Activated CD8-positive, alpha-beta memory T cell treated with anti-CD3 and anti-CD28 coated beads for 1 hour (primary cell): ENCODE measurements at places on chromosomes 13 and 19.

DNA sequence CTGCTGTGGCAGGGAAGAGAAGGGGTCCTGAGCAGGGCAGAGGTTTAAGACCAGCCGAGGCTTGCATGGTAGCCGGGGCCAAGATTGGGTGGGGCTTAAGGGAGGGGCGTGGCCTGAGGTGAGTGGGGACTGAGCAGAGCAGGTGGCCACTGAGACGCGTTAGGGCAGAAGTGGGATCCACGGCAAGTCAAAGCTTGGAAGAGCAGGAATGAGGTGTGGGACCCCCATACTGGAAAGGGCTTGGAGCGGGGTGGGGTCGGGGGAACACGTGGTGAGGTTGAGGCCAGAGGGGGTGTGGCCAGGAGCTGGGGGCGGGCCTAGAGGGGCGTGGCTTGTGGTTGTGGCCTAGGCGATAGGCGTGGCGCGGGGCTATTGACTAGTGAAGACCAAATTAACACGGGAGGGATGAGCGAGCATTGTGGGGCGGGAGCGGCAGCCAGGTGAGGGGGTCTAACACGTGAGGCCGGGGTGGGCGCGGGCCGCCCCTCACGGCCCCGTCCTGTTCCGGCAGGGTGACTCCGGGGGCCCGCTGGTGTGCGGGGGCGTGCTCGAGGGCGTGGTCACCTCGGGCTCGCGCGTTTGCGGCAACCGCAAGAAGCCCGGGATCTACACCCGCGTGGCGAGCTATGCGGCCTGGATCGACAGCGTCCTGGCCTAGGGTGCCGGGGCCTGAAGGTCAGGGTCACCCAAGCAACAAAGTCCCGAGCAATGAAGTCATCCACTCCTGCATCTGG, 3.3 kb downstream of the CFD start:
- DNase-seq: peak; percentile 49

- DNase-seq: peak; percentile 33
These were observed 4.7 kb downstream of the EPS8L1 start for GRCh38 chr19:55080121-55080967.

GRCh38 chr13:28159057-28159456, 20.7 kb downstream of the PAN3 start:
- no peak for DNase-seq

GRCh38 chr13:76397413-76397812, 488.8 kb downstream of the KCTD12 start:
- no peak for DNase-seq

DNA sequence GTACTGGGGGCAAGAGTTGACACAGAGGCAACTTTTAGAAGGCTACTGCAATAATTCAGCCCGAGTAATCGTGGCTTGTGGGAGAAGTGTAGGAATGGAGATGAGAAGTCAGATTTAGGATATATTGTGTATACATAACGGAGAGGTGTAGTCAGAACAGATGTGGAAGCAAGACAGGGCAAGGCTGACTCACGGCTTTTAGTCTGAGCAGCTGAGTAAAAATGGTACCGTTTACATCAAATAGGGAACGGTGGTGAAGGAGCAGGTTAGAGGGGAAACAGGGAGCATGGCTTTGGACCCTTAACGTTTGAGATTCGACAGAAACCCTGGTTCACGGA, 796 bp upstream of the LSM14A start:
- DNase-seq: no peak

- no peak for DNase-seq
These were observed 18.3 kb upstream of the N4BP2L1 start for GRCh38 chr13:32446220-32446619.

DNA sequence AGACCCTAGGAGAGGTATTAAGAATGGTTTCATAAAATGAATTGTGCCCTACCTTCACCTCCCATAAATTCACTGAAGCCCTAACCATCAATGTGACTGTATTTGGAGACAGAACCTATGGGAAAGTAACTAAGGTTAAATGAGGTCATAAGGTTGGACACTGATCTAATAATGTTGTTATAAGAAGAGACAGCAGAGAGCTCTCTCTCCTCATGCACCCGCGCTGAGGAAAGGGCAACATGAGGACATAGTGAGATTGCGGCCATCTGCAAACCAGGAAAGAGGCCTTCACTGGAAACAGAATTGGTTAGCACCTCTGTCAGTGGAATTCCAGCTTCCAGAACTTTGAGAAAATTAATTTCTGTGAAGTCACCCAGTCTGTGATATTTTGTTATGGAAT, 1396.1 kb upstream of the MIR17HG start:
- DNase-seq: no peak

DNA sequence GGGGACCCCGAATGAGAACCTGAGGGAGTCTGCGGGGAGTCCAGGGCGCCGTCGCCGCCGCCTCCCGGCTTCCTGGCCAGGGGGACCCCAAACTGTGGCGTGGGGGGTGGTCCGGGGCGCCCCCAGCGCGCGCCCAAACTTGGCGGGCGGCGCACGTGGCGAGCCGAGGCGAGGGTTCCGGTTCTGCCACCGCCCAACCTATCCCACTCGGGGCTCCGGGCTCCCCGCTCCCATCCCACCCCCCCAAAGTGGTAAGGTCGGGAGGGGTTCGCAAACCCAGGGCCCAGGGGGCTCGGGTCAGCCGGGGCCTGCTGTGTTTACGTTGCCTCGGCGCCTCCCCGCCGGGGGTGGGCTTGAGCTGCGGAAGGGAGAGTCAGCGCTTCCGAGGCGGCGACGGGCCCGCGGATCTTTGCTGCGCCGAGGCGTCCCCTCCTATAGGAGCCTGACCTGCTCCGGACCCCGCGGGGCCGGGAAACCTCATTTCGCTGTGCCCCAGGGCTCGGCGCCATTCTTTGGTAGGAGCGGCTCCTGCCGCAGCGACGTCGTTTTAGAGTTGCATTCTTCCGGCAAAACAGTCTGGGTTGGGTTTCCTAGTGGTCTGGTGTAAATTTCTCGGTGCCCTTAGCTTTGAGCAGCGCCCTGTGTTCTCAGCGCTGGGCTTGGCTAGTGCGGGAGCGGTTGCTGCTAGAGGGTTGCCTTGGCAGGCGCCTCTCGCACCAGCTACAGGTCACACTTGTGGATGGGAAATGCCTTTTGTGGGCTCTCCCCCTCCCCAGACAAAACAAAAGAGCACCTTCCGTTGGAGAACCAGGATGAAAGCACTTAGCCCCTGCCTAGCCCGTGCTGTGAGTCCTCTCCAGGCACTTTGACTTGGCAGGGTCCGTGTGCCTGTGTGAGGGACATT, 1.2 kb downstream of the DAZAP1 start:
- DNase-seq: peak; percentile 40

DNA sequence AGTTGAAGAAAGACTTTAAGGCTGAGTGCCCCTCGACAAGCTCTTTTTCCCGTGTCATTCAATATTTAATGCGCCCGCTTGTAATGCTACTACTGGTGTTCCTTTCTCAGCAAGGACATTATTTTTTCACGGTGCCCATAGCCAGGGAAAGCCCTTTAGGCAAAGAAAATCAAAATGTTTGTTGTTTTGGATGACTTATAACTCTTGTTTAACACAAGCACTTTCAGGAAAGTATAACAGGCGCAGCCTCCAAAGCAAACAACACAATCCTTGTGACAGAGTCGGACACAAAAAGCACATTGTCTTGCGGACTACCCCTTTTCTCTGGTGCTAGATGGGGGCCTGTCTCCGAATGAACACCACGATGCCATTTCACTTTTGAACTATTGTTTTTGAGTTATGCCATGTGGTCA, 12.4 kb downstream of the ZIC5 start:
- DNase-seq: no peak

DNA sequence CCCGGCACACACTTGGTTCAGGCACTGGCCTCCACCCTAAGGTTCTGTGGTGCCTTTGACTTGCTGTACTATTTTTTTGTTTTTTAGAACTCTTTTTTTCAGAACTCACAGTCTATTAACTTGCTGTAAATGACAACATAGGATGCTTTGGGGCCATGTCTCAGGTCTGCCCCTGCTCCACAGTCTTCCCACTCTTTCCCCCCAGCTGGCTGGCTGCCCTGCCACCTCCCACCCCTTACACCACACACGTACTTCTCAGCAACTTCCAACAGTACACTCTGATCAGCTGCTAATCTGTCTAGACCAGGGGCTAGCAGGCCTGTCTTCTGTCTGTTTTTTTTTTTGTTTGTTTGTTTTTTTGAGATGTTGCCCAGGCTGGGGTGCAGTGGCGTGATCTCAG, 8.1 kb downstream of the C19orf44 start:
- no peak for DNase-seq

DNA sequence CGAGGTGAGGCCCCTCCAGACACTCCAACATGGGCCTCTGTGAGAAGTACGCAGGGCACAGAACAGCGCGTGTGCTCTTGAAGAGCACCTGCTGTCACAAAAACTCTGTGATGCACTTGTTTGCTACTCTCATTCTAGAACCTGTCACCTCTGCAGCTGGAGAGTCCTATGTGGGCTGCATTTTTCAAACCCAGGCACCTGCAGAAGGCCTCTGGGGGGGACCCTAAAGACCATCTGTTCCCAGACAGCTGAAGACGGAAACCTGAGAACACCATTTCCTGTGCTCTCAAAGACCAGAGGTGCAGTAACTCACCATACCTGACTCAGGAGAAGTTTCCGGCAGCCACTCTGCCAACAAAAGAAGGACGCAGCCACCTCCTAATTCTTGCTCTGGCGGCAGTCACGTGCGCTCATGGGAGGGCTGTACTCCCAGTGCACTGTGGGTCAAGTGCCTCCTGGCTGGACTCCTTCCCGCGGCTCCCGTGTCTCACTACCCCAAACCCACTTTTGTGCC, 28.1 kb downstream of the RANBP3 start:
- DNase-seq: peak; percentile 15

DNA sequence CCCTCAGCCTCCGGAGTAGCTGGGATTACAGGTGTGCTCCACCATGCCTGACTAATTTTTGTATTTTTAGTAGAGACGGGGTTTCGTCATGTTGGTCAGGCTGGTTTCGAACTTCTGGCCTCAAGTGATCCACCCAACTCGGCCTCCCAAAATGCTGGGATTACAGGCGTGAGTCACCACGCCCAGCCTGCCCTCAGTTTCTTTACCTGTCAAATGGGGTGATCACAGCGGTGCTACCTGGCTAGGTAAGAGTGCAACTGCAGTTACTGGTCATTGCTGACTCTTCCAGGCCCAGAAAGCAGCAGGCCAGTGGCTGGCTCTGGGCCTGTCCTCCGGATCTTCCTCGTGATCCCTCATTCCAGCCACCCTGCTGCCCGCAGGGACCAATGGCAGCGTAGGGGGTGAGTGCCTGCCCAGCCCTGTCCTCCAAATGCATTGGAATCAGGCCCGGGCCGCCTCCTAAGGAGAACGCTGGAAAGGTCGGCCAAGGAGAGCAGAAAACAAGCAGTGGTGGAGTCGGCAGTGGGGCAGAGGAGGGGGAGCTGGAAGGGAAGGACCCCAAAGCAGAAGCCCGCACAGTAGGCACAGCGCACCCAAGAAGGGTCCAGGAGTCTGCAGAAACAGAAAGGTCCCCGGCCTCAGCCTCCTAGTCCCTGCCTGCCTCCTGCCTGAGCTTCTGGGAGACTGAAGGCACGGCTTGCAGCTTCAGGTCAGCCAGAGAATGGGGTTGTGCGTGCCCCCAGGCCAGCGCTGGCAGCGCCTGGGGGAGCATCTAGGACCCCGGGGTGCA, 1.8 kb upstream of the SLC27A1 start:
- no peak for DNase-seq

DNA sequence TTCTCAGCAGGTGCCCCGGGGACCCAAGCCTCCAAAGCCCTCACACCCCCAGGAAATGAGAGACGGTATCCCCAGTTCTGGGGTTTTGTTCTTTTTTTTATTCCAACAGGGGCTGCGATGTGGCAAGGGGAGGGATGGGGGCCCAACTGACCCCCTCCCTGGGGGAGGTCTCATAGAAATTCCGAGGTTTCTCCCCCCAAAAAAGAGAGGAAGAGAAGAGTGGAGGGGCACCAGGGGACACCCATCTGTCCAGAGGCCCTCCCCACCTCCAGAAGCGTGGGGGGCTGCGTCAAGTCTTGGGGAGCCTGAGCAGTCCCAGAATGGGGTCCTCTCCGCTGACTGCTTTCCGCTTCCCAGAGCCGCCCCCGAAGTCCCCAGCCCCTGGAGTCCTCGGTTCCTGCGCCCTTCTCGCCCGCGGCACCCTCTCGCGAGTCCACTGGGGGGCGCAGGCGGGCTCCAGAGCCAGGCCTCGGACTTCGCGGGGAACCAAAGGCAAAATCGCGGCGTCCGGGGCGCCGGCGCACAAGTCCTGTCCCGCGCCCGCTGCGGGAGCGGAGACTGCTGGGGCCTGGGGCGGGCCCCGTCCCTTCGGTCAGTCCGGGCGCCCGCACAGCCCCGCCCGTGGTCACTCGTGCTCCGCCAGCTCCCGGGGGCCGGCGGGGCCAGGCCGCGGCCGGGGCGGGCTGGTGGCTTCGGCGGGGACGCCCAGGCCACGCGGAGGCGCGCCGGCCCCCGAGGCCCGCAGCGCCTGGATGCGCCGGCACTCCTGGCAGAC, 4.4 kb upstream of the ATP1A3 start:
- DNase-seq: no peak

GRCh38 chr19:4851551-4852290, 15.7 kb downstream of the PLIN3 start:
- DNase-seq: peak; percentile 47

- DNase-seq: peak; percentile 82
These were observed at the start of gene CA11 for GRCh38 chr19:48646001-48646721. Gene CA11 (minus strand): TSS chr19:48646187. CDS start chr19:48645632, 555 bp downstream.

GRCh38 chr13:81406022-81406421, 1065.1 kb upstream of the SPRY2 start:
- DNase-seq: no peak

DNA sequence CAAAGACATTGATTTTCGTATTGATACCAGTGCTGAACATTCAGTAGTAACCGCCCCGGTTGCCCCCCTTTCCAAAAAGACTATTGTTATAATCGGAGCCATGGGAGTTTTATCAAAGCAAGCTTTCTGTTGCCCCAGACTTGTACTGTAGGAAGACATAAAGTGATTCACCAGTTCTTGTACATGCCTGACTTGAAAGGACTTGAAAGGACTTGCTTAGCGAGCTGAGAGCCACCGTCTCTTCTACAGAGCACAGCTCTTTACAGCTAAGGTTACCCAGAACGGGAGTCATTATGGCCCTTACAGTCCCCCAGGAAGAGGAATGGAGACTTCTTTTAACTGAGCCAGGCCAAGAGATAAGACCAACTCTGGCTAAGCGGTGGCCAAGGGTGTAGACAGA, 5.1 kb downstream of the ZNF816 start:
- DNase-seq: no peak

DNA sequence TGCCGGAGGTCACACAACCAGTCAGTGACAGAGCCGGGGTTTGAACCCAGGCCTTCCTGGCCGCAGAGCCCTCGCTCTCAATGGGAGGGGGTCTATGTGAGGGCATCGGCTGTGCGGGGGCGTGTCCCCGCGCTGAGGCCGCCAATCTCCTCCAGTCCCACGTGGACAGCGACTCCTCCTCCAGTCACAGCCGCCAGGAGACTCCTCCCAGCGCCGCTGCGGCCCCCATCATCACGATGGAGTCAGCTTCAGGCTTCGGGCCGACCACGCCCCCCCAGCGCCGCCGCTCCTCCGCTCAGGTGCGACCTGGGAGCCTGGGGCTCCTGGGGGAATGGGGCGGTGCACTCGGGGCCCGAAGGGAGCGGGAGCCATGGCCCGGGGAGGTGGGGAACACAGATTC, 6.0 kb downstream of the SPRED3 start:
- peak; percentile 33 for DNase-seq

GRCh38 chr19:55082020-55082851, 6.6 kb downstream of the EPS8L1 start:
- DNase-seq: no peak

GRCh38 chr13:84973661-84974060, 825.6 kb downstream of the SLITRK6 start:
- no peak for DNase-seq

- DNase-seq: no peak
These were observed 110.3 kb downstream of the NALCN start for GRCh38 chr13:101305981-101306411.

- no peak for DNase-seq
These were observed 16.8 kb upstream of the ZNF432 start for GRCh38 chr19:52065399-52065798.

- no peak for DNase-seq
These were observed 299.3 kb upstream of the ARGLU1 start for GRCh38 chr13:106867249-106867648.
